ENCODE measurements at places on chromosomes 1 and 21.
A peak's percentile ranks its signal among the peaks of the same experiment; 100 is the strongest.

GRCh38 chr21:34593423-34593822 is 21.5 kb downstream of the RCAN1 start:
- DNase-seq = no peak

GRCh38 chr1:222224636-222225315 is 323.1 kb downstream of the HHIPL2 start:
- no peak for DNase-seq

DNA sequence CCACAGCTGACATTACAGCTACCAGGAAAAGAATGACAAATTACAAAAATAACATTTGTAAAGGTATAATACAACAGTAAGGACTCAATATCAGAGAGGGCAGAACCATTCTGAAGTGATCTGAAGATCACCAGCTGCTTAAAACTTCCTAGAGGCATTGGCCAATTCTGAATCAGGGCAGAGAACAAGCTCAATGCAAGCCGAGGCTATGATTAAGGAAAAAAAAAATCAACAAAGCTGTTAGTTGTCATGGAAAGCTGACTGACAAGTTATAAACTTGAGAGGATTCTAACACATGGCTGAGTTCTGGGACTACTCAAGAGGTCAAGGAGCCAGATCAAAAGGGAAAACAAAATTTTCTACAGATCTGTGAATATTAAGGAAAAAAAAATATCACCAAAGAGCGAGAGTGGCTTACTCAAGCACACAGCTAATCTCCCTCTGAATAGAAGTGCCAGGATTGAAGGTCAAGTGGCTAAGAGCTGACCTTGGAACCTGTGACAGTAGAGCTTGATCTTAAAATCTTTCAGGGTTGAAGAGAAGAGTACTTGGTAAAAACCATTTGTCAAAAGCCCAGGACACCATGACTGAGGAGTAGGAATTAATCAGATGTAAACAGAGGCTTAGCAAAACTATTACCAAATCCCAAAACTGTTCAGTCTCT is 383.4 kb downstream of the USP25 start:
- DNase-seq = no peak

GRCh38 chr1:157153746-157154145 is 15.6 kb upstream of the ETV3 start:
- no peak for DNase-seq

GRCh38 chr21:28805885-28806284 is 186.8 kb downstream of the LTN1 start:
- DNase-seq = no peak

GRCh38 chr1:176164014-176164678 is 42.9 kb downstream of the COP1 start:
- no peak for DNase-seq

DNA sequence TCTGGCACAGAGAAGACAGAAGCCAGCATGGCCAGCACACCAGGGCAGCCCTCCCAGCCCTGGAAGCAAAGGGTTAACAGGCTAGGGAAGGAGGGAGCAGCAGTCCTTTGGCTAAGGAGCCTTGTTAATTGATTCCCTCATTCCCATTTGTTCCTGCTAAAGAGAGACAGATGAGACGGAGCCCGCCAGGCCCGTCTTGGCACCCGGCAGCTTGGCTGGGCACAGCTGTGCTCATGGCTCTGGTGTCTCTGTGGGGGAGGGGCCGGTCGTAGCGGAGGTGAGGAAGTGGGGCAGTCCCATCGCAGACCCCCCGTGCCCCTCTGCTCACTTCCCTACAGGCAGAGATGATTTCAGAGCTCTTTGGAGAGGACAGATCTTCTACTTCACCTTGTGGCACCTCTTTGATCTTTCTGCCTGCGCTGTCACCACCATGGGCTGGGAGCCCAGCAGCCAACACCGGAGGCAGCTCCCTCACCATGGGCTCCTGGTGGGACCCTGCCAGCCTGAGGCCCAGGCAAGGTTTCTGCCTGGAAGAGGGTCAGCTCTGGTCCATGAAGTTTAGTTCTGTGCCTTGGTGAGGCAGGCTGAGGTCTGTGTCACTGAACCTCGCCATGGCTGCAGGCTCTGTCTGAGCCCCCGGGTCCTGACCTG is 38.0 kb downstream of the FOXO6 start:
- DNase-seq = no peak

DNA sequence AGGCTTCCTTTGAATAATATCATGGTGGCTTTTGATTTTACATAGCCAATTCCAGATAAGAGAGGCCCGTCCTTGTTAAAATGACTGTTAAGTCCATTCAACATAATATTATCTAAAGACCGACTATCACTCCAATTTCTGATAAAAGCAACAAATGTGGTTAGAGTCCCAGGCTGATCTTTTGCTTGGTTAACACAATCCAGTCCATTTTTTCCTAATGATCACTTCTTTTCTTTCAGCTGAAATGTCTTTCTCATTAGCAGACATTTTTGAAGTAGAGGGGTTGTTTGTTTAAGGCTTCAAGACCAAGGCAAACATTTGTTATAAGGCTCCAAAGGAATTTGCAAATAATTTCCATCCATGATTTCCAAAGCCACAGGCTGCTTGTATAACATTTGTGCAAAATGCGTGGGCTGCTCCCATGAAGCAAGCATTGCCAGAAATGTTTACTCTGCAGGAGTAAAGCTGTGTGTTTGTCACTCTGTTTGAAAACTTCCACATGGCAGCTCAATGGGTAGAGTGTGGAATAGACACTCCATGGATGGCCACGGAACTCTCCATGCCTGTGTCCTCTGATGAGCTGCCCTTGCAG is 111.5 kb downstream of the PSMG1 start:
- DNase-seq = no peak

GRCh38 chr1:81574408-81574807 is 226.3 kb upstream of the ADGRL2 start:
- DNase-seq = no peak

DNA sequence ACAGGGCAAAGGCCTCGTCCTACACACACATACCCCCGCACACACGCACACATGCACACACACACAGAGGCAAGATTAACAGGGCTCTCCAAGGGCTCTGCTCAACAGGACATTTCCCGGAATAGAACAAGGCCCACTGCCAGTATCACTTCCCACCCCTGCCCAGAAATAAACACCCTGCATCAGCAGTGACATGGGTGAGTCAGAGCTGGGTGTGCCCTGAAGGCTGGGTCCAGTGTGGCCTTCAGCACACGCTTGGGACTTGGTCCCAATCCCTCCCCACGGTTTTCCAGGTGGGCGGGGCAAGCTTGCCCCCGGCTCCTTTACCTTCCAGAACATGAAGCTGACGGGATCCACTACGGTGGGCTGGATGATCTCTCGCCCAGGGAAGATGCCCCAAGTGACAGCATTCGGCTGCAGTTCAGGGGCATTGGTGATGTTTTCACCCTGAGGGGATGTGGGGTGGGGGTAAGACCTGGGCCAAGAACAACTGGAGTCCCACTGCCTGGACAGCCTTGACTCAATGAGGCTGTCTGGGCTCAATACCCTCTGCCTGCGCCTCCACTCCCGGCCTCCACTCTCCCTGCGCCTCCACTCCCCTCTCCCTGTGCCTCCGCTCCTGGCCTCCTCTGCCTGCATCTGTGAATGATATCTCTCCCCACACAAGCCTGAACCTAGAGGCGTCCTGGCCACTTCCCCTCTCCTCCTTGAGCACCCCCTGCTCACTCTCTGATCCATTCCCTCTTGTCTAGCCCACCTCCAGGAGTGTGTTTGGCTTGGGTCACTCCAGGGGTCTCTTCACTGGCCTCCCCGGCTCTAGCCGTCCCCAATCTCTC is 14.7 kb downstream of the MTHFR start:
- peak; percentile 95 for DNase-seq

DNA sequence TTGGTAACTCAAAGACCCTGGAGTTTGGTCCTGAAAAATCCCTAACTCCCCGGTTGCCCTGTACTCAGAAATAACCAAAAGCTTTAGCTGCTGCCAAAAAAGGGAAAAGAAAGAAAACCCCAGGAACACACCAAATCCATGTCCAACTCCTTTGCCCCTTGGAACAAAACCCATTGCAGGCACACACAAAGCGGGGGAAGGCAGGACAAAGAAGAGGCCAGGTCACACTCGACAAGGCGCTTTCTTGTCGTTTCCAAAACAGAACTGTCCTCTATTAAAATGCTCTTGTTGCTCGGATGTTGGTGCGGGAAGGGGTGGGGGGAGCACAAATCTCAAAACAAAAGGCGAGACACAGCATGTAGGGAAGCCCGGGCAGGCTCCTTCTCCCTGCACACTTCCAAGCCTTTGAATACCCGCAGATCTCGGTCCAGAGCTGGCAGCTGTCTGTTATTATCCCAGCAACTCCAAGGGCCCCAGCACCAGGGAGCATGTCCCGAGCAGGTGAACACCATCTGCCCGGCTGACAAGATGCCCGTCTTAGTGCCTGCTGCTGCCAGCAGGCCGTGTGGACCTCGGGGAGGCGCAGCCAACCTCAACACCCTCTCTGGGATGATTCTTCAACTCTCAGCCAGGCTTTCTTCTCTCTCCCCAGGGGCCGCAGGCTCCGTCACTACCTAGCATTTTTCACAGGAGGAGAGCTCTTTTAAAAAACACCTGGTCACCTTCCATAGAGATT is 96.4 kb downstream of the SSBP3 start:
- DNase-seq = no peak

DNA sequence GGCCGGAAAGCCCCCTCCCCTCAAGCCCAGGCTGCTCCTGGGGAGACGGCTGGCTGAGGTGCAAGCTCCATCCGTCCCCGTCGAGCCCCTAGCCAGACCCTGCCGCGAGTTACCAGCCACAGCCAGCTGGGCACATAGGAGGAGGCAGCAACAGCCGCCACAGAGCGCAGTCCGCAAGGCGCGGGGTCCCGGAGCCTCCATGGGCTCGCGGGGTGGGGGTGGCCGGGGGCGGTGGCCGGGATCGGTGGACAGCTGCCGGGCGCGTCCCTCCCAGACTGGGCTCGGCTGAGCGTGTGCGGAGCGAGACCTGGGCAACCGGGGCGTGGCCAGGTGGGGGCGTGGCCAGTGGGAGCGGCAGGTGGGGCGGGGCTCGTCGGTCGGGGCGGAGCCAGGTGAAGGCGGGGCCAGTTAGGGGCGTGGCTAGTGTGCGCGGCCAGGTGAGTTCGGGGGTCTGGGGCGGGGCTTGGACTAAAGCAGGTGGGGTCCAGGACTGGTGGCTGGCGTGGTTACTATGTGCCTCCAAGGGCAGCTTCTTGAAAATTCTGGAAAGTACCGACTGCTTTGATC is at the start of gene CD164L2:
Gene CD164L2 (minus strand): TSS at position 295 of the 567 bp plus-strand sequence. CDS start 94 bp downstream, at position 201.
- DNase-seq = no peak

- no peak for DNase-seq
Measured at GRCh38 chr1:114428083-114428754, 82.8 kb downstream of the TRIM33 start.

- no peak for DNase-seq
Measured at GRCh38 chr1:114258633-114259032, 105.0 kb upstream of the SYT6 start.

- DNase-seq = no peak
Measured at GRCh38 chr1:151995774-151996173, 2.1 kb upstream of the S100A10 start.

- no peak for DNase-seq
Measured at GRCh38 chr1:58812468-58812867, 28.6 kb upstream of the JUN start.

DNA sequence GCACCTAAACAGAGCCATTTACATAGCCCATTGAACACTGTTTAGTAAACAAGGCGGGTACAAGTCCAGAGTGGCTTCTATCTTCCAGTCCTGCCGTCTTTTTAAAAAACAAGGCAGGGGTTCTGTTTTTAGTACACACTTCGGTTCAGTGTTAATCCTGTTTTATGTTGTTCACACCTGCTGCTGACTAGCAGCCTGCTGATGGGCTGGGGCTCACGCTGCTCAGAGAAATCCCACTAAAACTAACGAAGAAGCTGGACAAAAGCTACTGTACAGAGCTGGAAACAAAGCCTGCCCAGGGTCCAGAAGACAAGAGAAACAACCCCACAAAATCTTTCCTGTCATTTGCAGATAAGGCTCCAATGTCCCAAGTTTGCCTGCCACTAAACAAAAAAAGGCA is 13.2 kb downstream of the ESRRG start:
- DNase-seq = no peak

GRCh38 chr1:203268901-203269653 is 36.2 kb upstream of the BTG2 start:
- no peak for DNase-seq

- no peak for DNase-seq
Measured at GRCh38 chr1:235160383-235160956, 580 bp downstream of the RBM34 start.

GRCh38 chr1:232218955-232219865 is 410.7 kb downstream of the SIPA1L2 start:
- DNase-seq = peak; percentile 17

DNA sequence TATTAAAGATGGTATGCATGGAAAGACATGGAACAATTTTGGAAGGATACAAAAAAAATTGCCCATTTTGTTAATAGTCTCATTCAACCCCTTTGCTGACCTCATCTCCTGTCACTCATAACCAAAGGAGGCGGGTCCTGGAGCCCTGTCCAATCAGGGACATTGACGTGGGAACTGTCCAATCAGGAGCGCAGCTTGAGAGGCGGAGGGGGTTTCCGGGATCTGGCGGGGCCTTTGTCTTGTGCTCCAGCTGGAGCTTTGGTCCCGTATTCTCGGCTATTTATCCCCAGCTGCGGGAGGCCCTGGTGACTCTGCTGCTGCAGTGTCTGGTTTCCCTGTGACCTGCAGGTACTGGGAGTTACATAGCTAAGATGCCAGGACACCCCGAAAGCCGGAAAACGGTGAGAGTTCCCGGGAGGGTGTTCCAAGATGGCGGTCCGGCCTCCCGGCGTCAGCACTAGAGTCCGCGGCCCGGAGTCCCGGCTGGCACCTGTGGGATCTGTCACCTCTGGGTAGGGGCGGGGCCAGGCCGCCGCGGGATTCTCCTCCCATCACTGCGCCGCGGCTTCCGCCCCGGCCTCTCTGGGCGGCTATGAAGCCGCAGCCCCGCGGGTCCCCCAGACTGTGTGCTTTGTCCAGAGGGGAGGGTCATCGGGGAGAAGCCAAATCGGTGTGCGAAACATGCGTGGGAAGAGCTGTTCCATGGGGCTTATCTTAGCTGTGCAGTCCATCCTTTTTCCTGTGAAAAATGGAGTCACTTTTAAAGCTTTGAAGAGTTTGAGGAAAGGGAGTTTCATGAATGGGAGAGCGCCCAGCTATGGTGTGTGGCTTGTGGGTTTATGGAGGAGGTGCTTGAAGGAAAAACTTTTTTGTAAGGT is at the start of gene ZNF678:
Gene ZNF678 (plus strand): TSS at position 233 of the 878 bp plus-strand sequence. CDS start 87,436 bp downstream, outside the sequence.
- peak; percentile 94 for DNase-seq

GRCh38 chr1:46448109-46448911 is 41.3 kb upstream of the DMBX1 start:
- DNase-seq = no peak

DNA sequence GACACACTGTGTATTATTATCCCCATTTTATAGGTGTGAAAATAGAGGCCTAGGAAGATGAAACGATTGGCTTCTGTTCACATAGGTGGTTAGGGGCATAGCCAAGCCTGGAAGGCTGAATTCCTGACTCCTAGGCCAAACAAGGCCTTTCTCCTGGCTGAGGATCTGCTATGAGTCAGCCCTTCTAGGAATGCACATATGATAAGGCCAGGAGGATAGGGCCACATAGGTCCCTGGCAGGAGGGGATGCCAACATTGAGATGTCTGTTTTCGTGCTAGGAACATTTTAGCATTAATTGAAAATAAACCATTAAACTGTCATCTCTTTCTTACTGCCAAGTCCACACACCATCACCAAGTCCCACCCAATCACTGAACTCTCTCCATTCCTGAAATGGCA is 9.2 kb downstream of the CSMD2 start:
- DNase-seq = no peak
